Activated CD4-positive, alpha-beta T cell treated with anti-CD3 and anti-CD28 coated beads for 1 hour (primary cell): ENCODE measurements at places on chromosomes 2 and 18.

DNA sequence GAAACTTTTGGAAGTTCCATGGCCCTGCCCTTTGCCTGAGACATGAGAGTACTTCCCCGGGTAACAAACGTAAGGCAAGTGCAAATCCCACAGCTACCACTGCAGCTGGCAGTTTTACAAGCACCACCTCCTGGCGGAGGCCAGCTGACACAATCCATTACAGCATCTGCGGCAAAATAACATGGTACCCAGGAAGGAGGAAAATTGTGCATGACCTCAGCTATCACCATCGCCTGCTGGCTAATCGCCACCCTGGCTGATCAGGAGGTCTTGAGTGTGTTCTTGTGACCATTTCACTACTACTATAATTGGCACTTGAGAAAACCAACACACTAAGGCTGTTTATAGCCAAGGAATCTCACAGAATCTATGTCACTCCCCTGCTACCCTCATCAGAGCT is 71.7 kb upstream of the SERPINE2 start:
- no peak for DNase-seq

- DNase-seq, result no peak
Observed at GRCh38 chr2:102634831-102635241, 15.5 kb downstream of the SLC9A2 start.

GRCh38 chr2:17257189-17257909 is 260.9 kb downstream of the RAD51AP2 start:
- DNase-seq, result no peak

GRCh38 chr2:84194949-84195644 is 264.0 kb downstream of the SUCLG1 start:
- no peak for DNase-seq

- DNase-seq, result no peak
Observed at GRCh38 chr2:30179536-30179935, 32.7 kb downstream of the YPEL5 start.
